Stimulated activated CD8-positive, alpha-beta memory T cell treated with anti-CD3 and anti-CD28 coated beads, Interleukin-4, amount 100 ng/mL, for 48 hours (primary cell): ENCODE measurements at places on chromosomes 12 and 14.

- no peak for DNase-seq
Observed at GRCh38 chr14:99673305-99674063, 10.6 kb upstream of the CYP46A1 start.

GRCh38 chr12:103850429-103850828, 9.4 kb upstream of the NT5DC3 start:
- DNase-seq, result no peak

GRCh38 chr12:118633071-118633470, 256.7 kb downstream of the SUDS3 start:
- no peak for DNase-seq

- no peak for DNase-seq
Observed at GRCh38 chr14:21191261-21191808, 35.5 kb upstream of the OR5AU1 start.

- no peak for DNase-seq
Observed at GRCh38 chr12:22256041-22256441, 78.5 kb downstream of the ST8SIA1 start.

GRCh38 chr12:93297536-93297935, 80.2 kb upstream of the NUDT4 start:
- no peak for DNase-seq
